ENCODE measurements at places on chromosomes 5 and 9. TPM values are rescaled to one million over a fixed set of nuclear protein-coding genes. Genes with fewer than 3 reads are reported as not detected.

DNA sequence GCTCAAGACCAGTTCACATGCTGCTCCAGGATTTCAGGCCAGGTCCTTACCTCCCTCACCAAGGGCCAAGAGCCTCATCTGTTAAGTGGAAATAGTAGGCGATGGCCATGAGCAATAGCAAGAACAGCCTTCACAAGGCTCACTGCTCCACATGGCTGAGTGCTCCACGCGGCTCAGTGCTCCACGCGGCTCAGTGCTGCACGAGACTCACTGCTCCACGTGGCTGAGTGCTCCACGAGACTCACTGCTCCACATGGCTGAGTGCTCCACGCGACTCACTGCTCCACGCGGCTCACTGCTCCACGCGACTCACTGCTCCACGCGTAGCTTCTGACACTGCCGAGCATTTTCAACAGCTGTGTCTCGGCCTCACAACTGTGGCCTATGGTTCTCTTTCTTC lies 36.4 kb upstream of the ADAMTS2 start:
- no peak for DNase-seq

DNA sequence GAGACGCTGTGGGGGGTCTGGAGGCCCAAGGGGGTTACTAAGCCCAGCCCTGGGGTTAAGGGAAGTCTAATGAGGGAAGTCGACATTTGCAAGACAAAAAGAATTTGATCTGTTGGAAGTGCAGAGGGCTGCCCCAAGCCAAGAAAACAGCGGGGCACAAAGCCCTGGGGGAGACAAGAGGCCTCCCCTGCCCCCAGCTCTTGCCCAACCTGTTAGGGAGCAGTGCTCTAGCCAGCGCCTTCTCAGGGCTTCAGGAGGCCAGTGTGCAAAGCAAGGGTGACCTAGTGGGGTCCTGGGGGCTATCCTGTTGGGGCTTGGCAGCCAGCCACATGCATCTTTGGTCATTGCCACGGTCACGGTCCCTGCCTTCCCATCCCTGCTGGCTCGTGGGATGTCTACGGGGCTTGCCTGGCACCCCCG lies 25.2 kb downstream of the GFI1B start:
- DNase-seq: peak; percentile 63

The EQTN gene
- total RNA-seq: 1.4 TPM

DNA sequence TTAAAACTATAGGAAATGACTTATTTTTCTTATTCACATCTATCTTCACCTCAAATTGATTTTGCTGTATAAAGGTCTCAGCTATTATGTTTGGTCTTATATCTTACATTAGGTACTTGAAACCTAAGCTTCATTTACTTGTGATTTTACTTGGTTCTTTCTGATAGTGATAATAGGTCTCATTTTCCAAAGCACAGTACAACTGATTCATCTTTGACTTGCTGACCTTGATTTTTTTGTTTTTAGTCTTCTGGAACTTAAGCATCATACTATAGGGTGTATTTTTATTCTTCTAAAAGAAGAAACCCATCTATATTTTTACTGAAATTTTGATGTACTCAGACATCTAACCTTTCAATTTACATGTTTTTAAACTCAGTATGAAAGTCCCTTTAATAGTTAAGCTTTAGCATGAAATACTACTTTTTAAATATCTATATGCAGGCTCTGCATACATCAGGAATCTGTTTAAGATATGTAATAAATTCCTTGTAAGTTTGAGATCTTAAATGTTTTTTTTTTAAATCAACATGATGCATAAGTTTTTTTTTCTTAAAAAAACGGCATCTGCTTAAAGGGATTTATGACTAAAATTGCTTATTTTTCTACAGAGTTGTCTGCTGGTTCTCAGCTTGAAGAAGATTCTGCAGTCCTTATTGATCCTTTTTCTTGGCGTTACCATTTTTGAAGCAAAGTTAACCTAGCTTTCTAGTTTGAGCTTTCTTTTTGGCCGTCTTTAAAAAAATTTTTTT lies 13.3 kb downstream of the MATR3 start:
- DNase-seq: no peak

DNA sequence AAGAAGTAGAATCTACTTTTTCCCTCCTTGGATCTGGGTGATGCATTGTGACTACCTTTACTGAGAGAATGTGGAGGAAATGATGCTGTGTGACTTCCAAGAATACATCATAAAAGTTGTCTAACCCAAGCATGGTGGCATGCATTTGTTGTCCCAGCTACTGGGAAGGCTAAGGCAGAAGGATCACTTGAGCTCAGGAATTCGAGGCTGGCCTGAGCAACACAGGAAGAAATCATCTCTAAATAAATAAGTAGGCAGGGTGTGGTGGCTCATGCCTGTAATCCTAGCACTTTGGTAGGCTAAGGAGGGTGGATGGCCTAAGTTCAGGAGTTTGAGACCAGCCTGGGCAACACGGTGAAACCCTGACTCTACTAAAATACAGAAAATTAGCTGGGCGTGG lies 143.2 kb upstream of the VLDLR start:
- DNase-seq: no peak

- DNase-seq: no peak
These were observed 127.5 kb downstream of the SH3GL2 start for GRCh38 chr9:17706347-17706746.

DNA sequence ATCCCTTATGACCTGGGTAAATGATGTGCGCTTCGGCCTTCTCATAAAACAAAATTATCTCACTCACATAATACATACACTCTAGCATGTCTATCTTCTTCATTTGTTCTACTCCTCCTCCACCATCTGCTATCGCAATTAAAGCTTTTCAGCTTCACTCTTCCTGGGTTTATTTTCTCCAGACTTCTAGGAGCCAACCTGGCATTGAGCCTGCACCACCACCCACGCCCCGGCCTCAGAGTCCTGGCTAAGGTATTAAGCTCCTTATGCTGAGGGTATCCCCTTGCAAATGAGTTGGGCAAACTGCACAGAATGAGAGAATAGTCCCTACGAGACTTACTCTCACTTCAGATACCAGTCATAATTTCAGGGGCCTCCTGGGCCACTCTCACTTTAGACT lies 236.1 kb upstream of the CDH12 start:
- no peak for DNase-seq

DNA sequence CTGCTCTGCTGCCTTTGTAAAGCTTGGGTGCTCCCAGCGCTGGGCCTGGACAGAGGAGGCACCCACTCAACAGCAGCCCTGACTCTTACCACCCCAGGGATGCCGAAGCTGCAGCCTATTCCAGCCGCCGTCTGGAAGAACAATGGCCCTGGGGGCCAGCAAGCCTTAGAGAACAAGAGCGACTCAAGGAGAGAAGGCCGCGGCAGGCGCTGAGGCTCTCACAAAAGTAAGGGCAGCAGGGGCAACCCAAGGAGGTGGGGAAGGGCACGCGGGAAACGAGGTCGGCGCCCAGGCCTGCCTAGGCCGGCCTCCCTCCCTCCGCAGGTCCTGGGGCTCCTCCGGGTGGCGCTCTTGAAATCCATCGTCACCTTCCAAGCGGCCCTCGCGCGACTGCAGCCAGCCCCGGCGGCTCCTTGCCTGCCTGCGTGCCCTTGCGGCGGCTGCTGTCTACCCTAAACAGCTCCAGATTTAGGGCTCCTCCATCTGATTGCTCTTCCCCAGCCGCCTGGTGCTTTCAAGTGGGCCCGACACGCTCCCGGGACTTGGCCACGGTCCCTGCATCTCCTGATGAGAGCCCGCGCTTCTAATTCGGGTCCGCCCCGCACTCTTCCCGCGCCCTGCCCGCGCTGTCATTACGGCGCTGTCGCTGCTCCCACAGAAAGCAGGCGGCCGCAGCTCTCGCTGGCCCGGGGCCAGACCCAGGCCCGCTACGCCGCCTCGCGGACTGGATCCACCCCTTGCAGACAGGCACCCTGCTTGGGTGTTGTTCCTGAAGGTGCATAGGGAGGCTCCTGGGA lies 213.3 kb downstream of the SEMA6A start:
- DNase-seq: peak; percentile 82

DNA sequence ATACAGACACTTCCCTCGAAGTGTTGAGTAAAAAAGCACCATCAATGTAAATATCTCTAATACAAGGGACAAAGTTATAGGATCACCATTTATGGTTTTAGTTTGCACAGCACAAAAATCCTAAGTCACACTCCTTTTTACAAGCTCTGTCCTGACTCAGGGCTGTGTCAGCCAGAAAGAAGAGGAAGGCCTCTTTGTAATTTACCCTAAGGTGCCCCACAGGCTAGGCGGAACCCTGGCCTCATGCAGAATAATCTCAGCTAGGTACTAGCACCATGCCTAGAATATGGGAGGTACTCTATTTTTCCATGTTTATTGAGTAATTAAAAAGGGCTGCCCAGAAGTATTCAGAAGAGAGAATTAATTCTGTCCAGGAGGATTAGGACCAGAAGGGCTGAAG lies 36.9 kb downstream of the HAVCR1 start:
- DNase-seq: no peak

DNA sequence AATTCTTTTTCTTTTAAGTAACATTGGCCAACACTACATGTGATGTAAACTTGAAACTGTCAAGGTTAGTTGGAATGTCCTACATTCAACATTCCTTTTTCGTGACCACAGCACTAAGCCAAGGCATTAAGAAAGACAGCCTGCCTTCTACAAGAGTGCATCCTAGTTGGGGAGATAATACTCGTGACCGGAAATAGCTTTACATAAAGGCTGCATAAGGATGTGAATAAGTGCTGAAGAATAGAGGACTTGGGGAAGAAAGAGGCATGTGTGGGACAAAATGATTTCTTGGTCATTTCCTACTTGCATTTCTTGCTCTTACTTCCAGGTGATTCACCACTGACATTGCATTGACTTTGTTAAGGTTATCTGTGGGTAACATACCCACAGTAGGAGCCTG lies 282.0 kb downstream of the DMRT2 start:
- no peak for DNase-seq

The STING1 gene
- total RNA-seq: 0.37 TPM

The GPR150 gene
- total RNA-seq: 0.13 TPM

The TUSC1 gene
- total RNA-seq: 6.0 TPM

DNA sequence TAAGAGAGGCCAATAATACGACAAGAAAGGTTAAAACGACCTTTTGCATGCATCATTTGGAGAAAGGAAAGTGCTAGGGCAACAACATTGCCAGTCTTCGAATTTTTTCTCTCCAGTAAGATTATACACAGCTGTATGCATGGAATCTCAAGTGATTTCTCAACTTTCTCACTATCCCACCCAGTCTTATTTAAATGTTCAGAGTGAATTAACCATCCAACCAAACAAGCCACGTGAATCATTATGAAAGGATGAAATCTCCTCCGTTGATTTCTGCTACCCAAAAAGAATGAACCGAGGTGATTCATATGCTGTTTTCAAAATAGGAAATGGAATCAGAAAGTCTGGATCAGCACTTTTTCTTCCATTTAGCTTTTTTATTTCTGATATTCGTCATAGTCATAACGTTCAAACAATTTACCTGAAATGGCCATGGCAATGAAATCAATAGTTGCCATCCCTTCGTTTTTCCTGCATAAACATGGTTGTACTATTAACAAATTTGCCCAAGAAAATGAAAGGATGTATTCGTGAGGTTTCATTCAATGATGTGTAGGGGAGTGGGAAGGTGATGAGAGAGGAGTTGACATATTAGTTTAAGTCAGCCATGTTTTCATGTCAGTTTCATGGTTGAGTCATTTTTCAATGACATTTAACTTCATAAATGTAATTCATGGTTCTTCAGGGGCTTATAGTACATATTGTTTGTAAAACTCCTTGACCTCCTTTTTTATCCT lies 170.9 kb upstream of the WWC1 start:
- no peak for DNase-seq

DNA sequence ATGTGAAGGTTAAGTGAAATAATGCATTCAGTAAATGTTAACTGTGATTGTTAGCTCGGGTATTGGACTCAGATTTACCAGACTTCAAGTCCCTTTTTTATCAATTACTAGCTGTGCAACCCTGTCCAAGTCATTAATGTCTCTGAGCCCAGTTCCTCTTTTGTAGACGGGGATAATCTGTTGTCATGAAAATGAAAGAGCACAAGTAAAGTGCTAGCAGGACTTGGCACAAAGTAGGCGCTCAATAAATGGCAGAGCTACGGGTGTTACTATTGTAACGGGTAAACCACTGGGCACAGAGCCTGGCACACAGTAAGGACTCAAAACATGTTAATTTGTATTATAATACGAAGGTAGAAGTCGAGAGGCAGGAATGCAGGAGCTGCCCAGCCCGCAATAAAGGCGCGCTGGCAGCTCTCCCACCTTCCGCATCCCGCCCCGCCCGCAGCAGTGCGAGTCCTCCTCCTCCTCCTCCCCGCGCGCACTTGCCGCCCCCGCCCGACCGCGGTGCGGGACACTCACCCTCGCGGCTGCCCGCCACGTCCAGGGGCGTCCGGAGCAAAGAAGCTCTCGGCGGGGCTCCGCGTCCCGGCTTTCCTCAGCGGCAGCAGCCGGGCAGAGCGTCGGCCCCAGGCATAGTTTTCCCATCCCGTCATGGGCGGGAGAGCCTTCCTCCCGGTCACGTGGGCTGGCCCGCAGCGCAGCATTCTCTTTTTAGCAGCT lies at the start of gene C1QTNF2:
C1QTNF2 (minus strand) TSS at position 637 of the 723 bp plus-strand sequence. CDS start 15,615 bp downstream, outside the sequence.
- peak; percentile 64 for DNase-seq

The COX7C gene
- 935 TPM for total RNA-seq

DNA sequence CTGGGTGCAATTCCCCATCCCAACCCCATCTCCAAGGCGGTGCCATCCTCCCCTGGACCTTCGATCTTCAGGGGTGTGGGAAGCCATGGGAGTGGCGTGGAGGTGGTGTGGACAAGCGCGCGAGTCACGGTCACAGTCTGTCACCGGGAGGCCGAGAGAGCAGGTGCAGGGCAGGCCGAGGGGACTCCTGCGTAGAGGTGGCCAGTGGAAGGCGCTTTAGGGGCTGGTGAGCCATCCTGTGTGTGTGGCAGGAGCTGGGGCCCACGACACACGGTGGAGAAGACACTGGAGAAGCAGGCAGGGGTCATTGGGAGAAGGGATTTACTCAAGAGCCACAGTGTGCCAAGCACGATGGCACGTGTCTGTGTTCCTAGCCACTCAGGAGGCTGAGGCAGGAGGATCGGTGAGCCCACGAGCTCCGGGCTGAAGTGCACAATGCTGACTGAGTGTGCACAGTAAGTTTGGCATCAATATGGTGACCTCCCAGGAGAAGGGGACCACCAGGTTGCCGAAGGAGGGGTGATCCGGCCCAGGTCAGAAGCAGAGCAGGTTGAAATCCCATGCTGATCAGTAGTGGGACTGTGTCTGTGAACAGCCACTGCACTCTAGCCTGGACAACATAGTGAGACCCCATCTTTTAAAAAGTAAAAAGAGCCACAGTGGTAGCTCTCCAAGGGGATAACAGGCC lies 145.1 kb upstream of the PHYKPL start:
- DNase-seq: no peak

The AJM1 gene
- total RNA-seq: 1.6 TPM

- DNase-seq: no peak
These were observed 1698.8 kb upstream of the CDH9 start for GRCh38 chr5:28737222-28737621.

GRCh38 chr9:136697146-136697820 lies 10.0 kb upstream of the AGPAT2 start:
- DNase-seq: no peak
